ENCODE measurements at places on chromosomes 16 and 17.

- DNase-seq: no peak
These were observed 31.2 kb downstream of the RPGRIP1L start for GRCh38 chr16:53672461-53672860.

GRCh38 chr16:21326459-21326858, 48.4 kb upstream of the CRYM start:
- no peak for DNase-seq

DNA sequence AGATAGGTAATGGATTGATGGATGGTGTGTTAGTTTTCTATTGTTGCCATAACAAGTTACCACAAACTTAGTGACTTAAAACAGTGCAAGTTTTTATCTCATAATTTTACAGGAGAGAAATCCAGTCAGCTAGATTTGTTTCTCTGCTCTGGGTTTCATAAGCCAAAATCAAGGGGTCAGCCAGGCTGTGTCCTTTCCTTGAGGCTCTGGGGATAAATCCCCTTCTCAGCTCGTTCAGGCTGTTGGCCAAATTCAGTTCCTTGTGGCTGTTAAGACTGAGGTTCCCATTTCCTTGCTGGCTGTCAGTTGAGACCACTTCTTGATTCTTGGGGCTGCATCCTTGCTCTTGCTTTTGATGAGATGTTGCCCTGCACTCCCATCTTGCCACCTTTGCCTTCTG, 204.9 kb upstream of the CDH13 start:
- no peak for DNase-seq

DNA sequence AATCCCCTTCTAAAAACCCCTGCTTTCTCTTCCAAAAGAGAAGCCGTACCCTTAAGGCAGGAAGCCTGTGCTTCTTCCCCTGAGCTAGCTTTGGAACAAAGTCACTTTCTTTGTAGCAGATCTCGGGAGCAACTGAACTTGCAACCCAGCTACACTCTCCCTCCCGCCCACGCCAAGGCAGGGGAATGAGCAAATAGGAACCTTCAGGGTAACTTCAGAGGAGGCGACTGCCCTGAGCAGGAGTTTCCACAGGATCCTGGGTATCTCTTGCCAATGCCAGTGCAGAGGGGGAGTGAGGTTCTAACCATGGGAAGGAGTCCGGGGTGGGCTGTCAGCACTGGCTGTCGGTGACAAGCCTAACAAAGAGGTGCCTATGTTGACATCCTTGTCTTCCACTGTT, 5.9 kb upstream of the PIRT start:
- no peak for DNase-seq

- DNase-seq: no peak
These were observed 849 bp downstream of the PRR29 start for GRCh38 chr17:63998721-63999679.

GRCh38 chr16:75252946-75253911, 1.8 kb upstream of the BCAR1 start:
- DNase-seq: no peak
